ENCODE measurements at places on chromosomes 13 and 19. TPM values are rescaled to one million over a fixed set of nuclear protein-coding genes. Genes with fewer than 3 reads are reported as not detected.

The ZNF442 gene
- 0.46 TPM for total RNA-seq

The YJEFN3 gene
- total RNA-seq, result 2.1 TPM

The CRX gene
- total RNA-seq, result not detected

The CGB5 gene
- total RNA-seq, result not detected

The DAPK3 gene
- 199 TPM for total RNA-seq

The NLRP7 gene
- not detected for total RNA-seq

The CD22 gene
- total RNA-seq, result 2.9 TPM

The ODAD3 gene
- 0.07 TPM for total RNA-seq

The C3 gene
- total RNA-seq, result 58.5 TPM

The PCDH20 gene
- 0.75 TPM for total RNA-seq

GRCh38 chr13:21675095-21675991 is 4.5 kb downstream of the FGF9 start:
- DNase-seq, result no peak

GRCh38 chr13:110607675-110608224 is 7.6 kb upstream of the NAXD start:
- no peak for DNase-seq

DNA sequence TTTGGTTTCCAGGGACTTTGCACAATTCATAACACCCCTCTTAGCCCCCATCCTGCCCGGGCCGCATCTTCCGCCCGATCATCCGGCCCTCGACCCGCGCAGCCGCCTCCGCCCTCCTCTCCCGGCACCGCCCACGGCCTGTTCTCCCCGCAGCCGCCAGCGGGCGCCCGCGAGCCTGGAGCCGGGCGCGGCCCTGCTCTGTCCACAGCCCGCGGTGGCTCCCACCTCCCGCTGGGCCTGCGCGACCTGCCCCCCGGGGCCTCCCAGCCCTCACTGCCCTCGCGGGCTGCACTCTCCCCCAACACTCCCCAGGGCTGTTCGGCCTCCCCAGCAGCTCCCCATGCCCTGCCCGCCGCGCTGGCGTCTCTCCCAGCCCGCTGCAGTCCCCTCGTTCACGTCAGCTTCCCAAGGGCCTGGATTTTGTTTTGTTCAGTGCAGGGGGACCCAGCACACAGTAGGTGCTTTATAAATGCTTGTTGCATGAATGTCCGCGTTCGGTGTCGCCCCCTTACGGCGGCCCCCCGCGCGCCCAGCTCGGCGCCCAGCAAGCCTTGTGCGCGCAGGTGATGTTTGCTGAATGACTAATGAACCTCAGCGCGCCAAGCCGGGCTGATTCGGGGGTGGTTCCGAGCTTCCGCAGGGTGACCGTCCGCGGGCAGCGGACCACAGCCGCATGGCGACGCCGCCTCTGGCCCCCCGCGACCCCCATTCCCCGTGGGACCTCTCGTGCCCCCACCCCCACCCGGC is 4.6 kb upstream of the APC2 start:
- no peak for DNase-seq

DNA sequence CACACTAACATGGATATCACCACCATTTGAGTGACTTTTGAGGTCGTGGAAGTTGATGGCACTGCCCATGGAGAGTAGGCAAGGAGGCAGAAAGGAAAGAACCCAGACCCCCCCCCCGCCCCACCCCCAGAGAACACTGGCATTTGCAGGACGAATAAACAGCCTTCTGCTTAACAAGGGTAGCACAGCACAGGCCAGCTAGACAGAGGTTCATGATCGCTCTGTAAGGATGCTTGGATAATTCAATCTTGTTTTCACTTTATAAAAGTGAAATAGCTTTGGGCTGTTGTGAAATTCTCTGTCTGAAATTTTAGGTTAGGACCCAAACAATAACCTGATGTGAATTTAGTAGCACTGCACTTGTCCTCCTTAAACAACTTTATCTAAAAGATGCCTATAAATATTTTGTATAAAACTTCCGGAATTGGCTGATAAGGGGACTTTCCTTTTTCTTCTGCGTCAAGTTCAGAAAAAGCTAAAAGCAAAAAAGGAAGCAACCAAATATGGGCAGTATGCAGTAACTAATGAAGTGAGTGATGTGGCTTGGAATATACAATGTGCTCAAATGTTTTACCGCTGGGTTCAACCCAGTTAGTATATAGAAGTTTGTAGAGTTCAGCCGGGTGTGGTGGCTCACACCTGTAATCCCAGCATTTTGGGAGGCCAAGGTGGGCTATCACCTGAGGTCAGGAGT is 163.7 kb downstream of the SHISA2 start:
- no peak for DNase-seq

GRCh38 chr13:20775961-20776360 is 2.2 kb upstream of the EEF1AKMT1 start:
- no peak for DNase-seq

- DNase-seq, result no peak
Measured at GRCh38 chr13:27398360-27398759, 26.1 kb upstream of the GTF3A start.

DNA sequence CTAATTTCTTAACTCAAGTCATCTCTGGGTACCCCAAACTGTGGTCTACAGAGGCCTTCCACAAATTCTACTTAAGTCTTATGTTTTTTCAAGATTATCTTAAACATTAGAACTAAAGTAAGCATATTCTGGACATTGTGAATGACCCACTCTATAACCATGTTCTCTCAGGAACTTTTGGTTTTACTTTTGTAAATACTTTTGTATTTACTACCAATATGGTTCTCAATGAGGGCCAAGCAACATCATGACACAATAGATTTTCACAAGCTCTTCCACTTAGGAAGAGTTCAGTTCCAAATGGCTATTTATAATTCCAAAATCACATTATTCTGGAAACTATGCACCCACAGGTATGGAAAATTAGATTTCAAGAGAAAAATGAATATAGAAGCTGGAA is 10.8 kb downstream of the DIAPH3 start:
- no peak for DNase-seq

- no peak for DNase-seq
Measured at GRCh38 chr13:112245179-112245724, 130.9 kb upstream of the SPACA7 start.

DNA sequence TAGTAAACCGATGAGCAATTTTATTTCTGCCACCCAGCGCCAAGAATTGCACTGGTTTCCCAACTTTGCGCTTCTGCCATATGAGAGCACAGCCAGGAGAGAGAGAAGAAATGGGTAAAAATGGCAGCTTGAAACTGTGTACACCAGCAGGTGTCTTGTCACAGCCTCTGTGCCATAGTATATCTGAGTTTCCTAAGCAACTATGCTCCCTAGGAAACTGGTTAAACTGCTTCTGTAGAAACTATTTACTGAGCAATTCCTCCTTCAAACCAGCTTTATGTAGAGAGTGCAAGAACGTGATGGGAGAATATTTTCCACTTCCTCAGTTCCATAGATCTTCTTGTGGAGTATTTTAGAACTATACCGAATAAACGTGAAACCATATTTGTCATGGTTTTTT is 1361.3 kb downstream of the PCDH9 start:
- no peak for DNase-seq

DNA sequence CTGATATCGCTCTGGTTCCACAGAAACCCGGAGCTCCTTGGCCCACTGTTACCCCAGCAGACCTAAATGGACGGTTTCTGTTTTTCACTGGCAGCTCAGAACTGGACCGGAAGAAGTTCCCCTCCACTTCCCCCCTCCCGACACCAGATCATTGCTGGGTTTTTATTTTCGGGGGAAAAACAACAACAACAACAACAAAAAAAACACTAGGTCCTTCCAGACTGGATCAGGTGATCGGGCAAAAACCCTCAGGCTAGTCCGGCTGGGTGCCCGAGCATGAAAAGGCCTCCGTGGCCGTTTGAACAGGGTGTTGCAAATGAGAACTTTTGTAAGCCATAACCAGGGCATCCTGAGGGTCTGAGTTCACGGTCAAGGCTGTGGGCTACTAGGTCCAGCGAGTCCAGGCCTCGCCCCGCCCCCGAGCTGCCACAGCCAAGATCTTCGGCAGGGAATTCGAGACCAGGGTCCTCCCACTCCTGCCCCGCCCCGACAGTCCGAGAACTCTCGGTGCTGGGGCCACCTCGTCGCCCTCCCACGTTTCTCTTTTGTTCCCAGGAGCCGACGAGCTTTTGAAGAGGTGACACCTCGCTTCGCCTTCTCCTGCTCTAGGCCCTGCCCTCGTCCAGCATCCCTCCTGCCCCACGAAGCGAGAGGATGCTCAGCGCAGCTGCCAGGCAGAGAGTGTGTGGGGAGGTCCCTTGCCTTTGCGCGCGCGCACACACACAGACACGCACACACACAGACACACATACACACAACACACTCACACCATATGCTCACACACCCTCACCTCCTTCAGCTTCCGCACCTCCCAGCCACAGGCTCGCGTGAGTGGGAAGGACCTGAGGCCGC is 8.8 kb downstream of the ZIC2 start:
- DNase-seq, result no peak

DNA sequence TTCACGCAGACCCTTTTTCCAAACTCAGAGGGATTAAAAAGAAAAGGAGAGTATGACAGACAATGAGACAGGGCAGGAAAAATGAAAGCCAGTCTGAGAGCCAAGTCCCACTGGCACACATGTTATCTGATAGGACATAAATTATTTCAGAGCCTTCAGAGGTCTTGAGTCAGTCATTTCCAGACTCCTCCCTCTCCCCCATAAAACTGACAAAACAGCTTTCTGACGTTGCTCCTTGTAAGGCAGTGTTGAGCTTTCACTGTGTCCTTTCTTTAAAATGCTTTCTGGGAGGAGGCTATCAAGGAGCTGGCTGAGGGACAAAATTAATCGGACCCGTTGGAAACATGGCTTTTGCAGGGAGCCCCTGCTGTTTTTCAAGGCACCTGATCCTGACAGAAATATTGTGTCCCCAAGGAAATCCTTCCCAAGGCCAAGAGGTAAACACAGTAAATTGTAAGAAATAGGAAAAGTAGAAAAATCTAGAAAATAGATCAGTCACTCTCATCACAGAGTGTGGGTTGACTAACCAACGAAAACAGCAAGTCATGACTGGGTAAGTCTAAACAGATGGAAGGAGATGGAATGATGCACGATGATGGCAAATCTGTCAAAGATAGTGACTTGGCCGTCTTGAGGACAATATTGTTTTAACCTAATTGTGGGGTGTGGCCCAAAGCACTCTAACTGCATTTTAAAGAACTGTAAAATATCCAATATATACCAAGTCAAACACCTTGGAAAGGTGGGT is 89.7 kb downstream of the DCT start:
- no peak for DNase-seq

DNA sequence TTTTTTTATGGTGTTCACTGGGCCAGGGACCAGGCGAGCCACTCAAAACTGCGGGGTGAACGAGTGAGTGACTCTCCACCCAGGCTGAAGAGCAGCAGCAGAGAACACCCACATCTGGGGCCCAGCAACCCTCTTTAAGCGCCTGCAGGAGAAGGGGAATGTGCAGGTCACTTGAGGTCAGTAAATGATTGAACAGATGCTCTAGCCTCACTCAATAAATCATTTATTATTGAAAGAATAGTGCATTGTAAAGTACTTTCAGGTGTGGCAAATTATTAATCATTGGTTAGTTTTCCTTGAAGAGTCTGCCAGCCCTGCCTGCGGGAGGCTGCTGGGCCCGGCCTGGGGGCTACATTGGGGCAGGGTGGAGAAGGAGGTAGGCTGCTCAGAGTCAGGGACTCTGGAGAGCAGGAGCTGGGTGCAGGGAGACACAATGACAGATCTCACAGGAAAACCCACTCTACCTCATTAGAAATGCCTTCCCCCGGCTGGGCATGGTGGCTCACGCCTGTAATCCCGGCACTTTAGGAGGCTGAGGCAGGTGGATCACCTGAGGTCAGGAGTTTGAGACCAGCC is 42.5 kb downstream of the ABCC4 start:
- DNase-seq, result peak; percentile 64

DNA sequence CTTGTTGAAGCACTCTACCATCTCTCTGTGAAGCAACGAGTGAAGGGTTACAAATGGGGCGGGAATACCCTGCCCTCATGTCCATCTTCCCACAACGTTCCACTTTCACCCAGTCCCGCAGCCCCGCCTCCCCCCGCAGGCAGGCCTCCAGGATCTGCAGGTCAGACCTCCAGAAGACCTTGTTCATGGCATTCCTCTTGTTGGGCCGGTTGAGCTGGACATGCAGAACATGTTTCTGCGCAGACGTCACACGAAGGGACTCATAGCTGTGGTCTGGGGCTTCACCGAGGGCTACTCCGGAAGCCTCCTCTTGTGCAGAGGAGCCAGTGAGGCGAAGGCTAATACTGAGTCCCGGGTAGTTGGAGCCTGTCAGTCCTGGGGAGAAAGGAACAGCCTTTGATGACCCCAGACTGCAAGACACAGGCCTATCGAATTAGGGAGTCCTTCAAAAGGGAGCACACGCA is 420 bp downstream of the ECH1 start:
- DNase-seq, result peak; percentile 92

DNA sequence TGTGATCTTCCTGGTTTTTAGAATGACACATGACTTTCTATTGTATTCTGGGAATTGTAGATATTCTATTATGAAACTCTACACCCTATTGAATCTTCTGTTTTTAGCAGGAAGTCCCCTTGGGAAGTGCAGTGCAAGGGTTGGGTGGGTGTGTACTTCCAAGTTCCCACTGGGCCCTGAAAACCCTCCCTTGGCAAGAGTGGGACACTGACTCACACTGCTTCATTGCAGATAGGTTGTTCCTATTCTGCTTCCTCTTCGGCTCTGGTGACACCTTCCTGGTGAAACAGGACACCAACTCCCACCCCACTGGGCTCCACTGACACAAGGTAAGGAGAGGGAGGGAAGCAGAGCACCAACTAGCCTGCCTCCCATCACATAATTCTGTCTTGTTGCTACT is 121.8 kb downstream of the KCTD12 start:
- DNase-seq, result no peak

DNA sequence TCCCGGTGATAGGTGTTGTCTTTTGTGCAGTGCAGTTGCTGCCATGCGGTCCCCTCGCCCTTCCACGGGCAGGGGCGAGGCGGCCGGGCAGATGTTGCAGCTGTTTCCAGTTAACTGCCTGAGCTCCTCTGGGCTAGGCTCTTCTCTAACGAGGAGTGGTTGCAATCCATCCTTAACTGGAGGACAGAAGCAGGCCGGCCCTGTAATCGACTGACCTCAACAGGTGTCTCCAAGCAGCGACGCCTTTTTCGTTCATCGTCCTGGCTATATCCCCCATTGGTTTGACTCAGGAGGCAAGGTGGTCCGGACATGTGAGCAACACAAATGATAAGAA is 1.9 kb upstream of the TSC22D1 start:
- no peak for DNase-seq

- no peak for DNase-seq
Measured at GRCh38 chr13:97945342-97945741, 8.1 kb upstream of the IPO5 start.

DNA sequence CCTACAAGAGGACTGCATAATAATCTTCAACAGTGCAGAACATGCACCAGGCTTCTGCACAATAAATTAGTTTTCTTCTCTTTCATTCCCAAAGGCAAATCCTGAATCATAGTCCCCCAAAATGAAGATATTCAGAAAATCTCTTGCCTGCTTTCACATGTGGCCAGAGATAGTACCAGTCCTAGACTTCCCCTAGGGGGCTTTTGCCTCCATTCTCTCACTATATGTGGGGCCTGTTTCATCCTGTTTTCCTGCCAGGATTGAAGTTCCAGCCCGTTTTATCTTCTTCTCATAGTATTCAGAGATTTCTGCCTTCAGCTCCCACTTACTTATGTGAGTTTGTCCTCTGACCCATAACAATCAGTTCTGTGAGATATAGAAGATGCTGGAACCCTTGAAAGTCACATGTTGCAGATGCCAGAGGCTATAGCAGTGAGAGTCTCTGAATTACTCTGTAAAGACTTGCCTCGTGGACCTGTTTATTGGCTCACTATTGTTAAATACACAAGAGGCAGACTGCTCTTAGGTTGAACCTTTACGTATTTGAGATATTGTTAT is 421.9 kb upstream of the PCDH9 start:
- DNase-seq, result no peak
